ENCODE measurements at places on chromosomes 3 and 15. TPM values are rescaled to one million over a fixed set of nuclear protein-coding genes. Genes with fewer than 3 reads are reported as not detected.
A peak's percentile ranks its signal among the peaks of the same experiment; 100 is the strongest.

GRCh38 chr3:98775459-98776139 lies 12.5 kb downstream of the ST3GAL6 start:
- no peak for DNase-seq

GRCh38 chr15:85477730-85478129 lies 97.3 kb downstream of the AKAP13 start:
- no peak for DNase-seq

- no peak for DNase-seq
These were observed 124.8 kb downstream of the SV2B start for GRCh38 chr15:91224755-91225380.

- DNase-seq, result peak; percentile 75
These were observed 75.0 kb downstream of the STARD9 start for GRCh38 chr15:42650208-42651066.

DNA sequence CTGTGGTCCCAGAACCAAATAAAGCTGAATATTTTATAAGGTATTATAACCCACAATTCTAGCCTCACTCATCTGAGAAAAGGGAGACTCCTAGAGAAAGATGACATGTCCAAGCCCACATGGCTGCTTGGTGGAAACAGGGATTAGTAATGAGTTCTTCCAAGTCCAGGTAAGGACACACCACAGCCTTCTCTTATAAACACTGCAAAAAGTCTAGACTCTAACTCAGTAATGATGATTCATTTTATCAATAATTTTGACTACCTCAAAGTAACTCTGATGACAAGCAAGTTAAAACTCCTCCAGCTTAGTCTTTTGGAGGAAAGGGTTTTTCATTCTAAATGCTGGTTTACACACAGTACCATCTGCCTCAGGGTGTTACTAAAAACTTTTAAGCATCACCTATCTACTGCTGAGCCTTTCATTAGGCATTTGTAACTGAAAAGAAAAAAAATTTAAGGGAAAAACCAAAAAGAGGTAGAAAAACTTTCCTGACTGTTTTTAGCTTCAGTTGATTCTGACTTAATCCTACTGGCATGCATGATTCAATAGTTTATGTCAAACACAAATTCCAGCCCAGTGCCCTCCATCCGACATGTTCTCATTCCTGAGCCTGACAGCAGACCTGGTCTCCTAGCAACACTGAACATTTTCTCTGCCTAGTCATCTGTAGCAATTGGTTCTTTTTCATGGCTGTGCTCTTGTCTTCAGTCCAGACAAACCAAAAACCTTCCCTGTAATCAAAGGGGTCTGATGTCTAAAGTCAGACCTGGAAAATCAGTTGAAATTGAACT lies 43.9 kb downstream of the P3H2 start:
- peak; percentile 86 for DNase-seq

DNA sequence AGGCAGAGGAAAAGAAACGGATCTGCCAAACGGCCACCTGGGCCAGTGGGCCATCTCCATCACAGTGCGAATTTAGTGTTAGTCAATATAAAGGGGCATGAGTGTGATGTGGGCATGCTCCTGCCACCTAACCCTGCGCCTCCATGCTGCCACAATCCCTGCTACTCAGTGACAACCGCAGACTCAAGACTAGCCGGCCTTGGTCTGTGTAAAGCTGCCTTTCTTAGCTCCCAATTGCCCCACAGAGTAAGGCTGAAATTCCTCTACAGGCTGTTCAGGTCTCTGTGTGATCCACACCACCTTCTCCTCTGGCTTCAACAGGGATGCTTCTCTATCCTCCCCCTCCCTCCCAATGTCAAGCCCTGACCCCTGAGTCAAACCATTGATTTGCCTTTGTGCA lies 269.7 kb downstream of the XXYLT1 start:
- no peak for DNase-seq

The ARHGAP11A gene
- polyA plus RNA-seq, result 7.5 TPM

GRCh38 chr15:33720952-33721351 lies 247.3 kb upstream of the CHRM5 start:
- DNase-seq, result peak; percentile 61

GRCh38 chr3:150653110-150653561 lies 50.0 kb downstream of the SELENOT start:
- no peak for DNase-seq
